CD4-positive, alpha-beta T cell treated with Interleukin-4 for 4 hours (primary cell): ENCODE measurements at places on chromosomes 7 and 10.

DNA sequence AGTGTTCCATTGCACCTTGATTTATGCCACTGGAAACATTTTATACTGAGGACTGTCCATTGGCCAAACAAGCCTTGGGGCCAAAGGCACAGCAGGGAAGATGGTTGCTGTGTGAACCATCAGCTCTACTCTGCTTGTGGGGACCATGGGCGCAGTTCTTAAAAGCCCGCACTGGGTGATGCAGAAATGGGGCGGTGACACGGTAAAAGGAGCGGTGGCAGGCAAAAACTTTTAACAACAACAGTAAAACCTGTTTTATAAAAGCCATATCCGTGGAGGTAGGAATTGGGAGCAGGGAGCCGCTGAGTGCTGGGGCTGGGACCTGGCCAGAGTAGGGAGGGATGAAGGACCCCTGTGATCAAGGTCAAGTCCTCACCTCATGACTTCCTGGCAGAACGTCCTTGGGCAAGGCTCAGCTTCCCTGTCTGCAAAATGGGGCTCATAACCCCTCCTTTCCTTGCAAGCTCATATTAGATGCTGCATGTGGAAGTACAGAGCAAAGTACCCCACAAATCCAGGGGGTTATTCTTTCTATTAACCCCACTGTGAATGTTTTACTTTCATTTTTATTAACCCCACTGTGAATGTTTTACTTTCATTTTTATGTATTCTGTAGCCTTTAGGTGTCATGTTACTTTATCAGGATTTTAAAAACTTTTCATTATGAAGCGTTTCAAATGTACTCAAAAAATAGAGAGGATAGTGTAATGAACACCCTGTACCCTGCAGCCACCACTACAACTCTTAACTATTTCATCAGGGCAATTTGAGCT lies 78.3 kb downstream of the GRK5 start:
- peak; percentile 15 for DNase-seq

- no peak for DNase-seq
Measured at GRCh38 chr7:55475855-55476803, 96.2 kb downstream of the VOPP1 start.

GRCh38 chr7:3215624-3216585 lies 85.1 kb upstream of the SDK1 start:
- DNase-seq: no peak

- DNase-seq: no peak
Measured at GRCh38 chr10:91536111-91536510, 96.8 kb downstream of the PPP1R3C start.

DNA sequence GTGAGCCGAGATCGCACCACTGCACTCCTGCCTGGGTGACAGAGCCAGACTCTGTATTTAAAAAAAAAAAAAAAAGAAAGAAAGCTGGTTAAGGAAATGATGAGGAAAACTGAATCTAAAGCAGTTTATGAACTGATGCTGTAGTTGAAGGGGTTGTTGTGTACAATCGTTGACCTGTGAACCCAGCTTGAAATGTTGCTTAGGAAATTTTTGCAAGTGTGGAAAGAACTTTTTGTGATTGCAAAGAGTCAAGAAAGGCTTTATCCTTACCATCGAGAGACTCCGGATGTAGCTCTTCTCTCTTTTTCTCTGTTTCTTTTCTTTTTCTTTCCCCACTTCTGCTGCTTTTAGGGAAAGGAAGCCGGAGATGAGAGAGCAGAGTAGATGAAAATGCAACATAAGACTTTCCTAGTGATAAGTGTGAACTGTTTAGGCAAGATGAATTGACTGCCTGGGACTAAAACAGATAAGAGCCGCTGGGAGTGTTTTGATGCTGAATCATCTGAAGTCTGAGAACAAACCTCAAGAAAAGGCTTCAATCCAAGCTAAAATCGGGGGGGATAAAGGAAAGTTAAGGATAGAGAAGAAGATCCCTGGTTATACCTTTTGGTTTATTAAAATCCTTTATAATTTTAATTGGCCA lies 69.0 kb downstream of the TAF3 start:
- DNase-seq: no peak

DNA sequence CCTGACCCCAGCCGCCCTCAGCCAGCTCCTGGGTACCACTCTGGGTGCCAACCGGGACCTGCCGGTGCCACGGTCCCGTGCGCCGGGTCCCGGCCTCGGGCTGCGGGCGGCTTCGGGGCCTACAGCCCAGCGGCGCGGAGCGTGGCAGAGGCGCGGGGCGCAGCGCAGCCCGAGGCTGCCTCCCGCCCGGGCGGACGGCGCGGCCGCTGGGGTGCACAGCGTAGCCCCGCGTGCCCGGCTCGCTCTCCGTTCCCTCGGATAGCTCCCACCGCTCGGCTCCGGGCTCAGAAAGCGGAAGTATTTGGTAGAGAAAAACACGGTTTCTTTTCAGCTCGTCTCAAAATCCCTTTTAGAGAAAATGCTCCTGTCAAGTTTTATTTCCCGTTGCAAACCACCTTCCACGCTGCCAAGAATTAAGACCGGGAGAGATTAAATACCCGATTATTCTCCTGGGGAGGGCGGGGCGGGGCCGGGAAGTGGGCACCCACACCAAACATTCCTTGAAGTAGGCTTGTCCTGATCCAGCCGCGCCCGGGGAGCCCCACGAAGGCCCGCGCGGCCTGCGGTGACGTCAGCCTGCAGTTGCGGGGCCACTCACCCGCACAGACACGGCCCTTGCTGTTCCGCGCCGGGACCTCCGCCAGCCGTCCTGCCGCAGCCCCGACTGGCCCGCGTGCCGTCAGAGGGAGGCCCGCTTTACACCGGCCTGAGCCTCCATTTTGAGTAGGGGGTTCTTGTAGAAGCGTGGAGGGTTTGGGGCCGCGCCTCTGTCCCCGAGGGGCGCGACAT lies 7.2 kb downstream of the HOXA13 start:
- DNase-seq: no peak

DNA sequence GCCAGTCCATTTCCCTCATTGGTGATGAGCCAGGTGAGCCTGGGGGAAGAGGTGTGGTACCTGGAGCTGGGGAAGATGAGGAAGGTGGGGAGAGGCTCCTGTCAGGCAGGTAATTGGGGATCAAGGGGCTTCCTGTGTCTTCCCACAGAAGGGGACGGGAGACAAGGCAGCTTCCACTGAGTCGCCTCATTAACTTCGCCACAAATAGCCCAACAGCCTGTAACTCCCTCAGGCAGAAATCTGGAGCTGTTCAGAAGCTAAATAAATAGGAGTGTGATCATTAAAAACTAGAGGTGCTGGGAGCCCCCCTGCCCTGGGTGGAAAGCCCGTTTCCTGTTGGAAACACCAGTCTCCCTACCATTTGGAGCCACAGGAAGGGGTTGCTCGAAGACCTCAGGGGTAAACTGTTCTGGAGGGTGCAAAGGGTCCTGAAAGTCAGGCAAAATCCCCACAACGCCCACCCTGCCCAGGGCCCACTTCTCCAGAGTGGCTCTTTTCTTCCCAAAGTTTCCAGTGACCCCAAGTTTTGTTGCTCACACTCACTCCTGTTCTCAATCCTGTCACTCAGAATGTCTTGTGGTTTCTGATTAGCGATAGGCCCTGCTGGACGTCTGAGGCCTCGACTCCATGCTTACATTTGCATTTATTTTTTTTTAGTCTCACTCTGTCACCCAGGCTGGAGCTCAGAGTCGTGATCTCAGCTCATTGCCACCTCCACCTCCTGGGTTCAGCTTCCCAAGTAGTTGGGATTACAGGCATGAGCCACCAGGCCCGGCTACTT lies 25.7 kb downstream of the UNC5B start:
- DNase-seq: no peak

DNA sequence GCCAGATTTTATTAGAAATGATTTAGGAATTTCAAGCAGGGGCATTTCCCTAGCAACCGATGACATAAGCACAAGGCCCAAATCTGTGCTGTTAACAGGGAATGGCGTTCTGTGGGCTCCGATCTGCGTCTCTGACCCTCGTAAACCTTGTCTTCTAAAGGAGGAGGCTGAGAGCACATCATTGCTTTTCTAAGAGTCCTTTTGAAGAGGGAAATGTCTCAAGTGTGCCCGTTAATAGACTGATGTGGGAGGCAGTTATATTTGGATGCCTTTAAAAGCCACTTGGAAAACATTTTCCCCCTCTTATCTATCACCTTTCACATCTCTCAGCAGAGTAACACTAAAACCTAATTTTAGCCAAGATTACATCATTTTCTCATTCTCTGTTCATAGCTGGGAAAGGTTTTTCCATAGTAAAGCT lies 424.1 kb upstream of the GALNT17 start:
- DNase-seq: no peak
